SW480 (cell line): ENCODE measurements at places on chromosomes 2 and 18.
A peak's percentile ranks its signal among the peaks of the same experiment; 100 is the strongest.

- DNase-seq, result no peak
Measured at GRCh38 chr2:181054843-181055242, 74.4 kb downstream of the UBE2E3 start.

- DNase-seq, result no peak
Measured at GRCh38 chr18:2423761-2424160, 147.5 kb downstream of the METTL4 start.

- DNase-seq, result no peak
Measured at GRCh38 chr2:39629646-39630045, 36.1 kb upstream of the TMEM178A start.

DNA sequence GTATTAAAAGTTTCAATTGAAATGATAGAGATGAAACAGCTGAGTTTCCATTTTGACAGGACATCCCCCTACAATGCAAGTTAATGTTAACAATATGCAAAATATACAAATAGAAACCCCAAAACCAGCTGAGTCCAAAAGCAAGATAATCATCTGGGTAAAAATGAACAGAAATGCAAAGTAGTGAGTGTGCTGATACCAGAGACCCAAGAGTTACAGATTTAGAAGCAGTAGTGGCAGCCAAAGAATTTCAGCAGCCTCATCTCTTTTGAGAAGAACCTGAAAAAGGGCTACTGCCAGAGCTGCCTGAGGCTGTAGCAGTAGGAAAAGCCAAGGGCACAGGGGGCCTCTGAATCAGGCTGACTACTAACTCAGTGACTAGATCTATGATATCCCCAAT, 82.6 kb downstream of the THADA start:
- no peak for DNase-seq

DNA sequence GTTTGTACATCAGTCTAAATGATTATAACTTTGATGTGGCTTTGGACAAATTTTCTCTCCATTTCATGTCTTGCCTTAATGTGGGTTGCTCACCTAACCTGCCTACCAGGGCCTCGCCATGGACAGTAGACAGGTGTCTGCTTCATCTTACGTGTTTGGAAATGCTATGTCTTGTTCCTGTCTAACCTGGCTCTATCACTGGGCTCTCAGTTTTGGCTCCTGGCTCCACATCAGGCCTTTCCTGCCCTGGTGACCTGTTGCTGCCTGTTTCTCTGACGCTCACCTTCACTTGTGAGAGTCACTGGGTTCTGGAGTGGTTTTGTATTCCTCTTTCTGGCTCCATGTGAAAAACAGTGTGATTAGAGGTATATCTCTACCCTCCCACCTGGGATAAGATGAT, 65.9 kb downstream of the PHLPP1 start:
- DNase-seq, result peak; percentile 2

DNA sequence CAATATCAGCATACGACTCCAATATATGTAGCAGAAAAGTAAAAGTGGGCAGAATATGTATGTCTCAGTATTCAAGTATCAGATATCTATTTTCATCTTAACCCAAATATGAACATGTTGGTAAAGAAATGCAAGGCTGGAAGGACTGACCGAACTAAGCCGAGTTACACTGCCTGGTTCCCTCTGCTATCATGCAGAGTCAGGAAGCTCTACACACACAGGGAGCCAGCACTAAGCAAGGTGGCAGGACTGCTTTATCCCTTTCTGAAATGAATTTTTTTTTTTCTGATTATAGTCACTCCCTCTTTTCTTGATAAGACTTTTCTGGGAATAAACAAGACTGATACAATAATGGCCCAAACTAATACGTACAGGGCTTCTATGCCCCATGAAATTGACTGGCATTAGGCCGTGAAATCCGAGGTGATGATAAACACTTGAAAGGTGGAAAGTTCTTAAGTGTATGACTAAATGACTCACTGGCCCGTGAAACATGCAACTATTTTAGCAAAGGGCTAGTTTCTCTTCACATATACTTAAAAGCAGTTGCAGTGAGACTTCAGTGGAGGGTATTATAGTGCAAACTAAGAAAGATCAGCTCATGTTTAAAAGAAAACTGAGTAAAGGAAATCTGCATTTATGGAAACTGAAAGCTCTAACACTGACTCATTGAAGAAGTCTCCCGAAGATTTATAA, 14.9 kb downstream of the DPP4 start:
- DNase-seq, result no peak
